ENCODE measurements at places on chromosomes 3 and 15.
A peak's percentile ranks its signal among the peaks of the same experiment; 100 is the strongest.

GRCh38 chr15:41850482-41851166 lies 12.0 kb downstream of the PLA2G4B start:
- DNase-seq = no peak

DNA sequence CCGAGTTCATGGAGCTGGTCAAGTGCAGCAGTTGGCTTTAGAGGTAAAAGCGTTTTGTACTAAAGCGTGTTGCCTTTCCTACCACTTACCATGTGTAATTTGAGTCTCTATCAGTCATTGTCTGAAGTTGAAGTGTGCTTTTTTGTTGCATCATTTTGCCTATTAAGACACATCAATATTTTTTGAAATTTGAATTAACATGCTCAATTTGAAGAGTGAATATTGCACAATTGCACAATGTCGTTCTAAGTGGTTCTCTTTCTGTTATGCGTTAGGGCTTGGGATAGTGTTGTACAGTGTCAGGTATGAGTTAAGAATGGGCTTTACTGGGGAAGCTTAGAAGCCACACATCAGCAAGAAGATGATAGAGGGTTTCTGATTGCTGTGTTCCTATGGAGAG lies 84.0 kb upstream of the ACKR4 start:
- DNase-seq = no peak

GRCh38 chr3:160224811-160225175 lies 429 bp upstream of the C3orf80 start:
- no peak for DNase-seq

DNA sequence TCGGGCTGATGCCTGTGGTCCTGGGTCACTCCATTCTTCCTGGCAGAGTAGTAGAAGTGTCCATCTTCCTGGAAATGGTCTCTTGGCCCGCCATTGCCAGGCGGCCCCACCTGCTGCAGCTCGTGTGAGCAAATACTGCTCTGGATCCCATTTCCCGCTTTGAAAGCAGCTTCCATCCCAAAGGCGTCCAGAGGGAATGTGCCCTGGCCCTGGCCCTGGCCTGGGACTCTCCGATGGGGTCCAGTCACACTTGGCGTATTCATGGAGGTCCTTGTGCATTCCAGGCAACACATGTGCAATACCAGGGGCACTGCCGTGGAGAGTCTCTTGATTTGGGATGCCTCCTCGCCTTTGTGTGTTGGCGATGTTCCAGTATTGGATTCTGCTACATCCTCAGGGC lies 111.1 kb downstream of the SNRPN start:
- DNase-seq = no peak

DNA sequence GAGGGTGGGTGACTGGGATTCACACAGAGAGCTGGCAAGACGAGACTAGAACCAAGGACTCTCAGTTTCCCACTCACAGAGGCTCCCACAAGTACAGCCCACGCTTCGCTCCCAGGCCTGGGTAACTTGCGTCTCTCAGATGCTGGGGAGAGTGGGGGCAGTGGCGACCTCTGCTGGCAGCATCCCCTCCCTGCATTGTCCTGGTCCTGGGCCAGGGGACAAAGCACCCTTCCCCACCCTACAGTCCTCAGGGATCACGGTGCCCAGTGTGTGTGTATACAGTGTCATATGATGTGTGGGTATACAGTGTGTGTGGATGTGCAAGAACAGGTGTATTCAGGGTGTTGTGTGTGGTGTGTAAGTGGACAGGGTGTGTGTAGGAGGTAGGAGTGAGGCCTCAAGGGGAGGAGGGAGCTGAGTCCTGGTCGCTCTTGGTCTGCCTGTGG lies 12.8 kb downstream of the VILL start:
- peak; percentile 88 for DNase-seq

DNA sequence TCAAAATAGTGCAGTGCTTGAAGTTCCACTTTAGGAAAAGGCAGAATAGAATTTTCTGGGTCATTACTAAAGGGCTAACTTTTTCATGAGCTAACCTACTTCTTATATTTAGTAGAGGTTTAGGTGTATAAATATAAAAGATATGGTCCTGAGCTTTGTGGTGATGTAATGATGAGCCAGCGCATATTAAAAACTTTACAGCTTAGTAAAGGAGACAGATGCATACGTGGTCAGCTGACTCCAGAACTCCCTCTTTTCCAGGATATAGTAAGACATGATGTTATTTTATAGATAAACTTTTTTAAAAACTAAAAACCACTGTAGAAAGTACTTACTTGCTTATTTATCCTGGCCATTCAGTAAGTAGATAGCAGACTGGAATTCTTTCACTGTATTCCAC lies 895.0 kb downstream of the CADM2 start:
- DNase-seq = no peak

DNA sequence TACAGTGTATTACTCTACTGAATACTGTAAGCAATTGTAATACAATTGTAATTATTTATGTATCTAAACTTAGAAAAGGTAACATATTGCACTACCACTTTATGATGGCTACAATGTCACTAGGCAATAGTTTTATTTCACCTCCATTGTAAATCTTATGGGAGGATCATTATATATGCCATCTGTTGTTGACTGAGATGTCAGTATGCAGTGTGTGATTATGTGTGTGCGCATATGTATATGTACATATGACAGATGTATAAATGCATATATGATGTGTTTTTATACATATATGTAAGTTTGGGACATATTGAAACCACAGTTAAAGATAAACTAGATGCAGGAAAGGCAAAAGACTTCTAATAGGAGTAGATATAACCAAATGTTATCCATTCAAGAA lies 8.5 kb downstream of the IGSF10 start:
- no peak for DNase-seq

GRCh38 chr3:125072301-125072700 lies 16.5 kb upstream of the HEG1 start:
- no peak for DNase-seq

- no peak for DNase-seq
These were observed 6.7 kb upstream of the ALCAM start for GRCh38 chr3:105360003-105360402.

DNA sequence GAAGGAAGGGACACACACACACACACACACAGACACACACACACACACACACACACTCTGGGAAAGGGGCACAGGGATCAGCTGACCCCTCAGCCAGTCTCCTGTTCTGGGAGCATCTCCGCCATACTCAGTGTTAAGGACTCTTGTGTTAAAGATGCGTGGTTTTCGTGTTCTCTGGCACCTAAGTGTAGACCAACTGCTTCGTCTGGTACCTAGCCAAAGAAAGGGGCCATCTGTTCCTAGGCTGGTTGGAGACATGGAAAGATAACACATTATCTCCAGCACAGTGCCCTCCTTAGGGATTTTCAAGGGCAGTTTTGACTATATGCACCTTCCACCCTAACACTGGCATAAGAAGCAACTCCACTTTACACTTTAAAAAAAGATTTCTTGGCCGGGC lies 65.1 kb downstream of the EPHB1 start:
- DNase-seq = no peak

DNA sequence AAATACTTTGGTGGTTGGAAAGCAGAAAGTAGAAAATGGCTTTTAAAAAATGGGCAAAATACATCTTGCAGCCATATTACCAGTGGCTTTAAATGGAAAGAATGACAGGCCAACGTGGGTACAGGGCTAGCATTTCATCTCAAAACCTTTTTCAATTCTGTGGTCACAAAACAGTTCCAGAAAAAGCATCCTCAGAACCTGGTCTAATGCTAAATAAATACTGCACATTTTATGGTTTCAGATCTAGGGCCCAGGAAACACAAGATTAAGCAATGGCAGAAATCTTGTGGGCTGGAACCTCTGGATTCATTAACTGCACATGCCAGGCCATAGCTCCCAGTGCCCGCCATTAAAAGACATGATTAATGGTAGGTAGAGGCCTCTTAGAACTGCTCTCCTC lies 470.2 kb upstream of the RASGRP1 start:
- no peak for DNase-seq

DNA sequence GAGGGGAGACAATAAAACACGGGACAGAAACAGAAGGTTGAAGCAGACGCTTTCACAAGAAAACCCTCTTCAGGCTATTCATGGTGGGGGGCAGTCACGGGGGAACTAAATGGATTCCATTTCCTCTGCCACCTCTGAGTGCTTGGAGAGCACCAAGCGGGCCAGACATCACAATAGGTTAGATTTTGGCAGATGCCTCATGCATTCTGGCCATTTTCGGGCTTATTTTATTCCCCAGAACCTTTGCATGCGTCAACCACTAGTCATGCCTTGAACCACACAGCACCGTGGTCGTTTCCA lies 82.2 kb downstream of the RORA start:
- DNase-seq = no peak

- DNase-seq = peak; percentile 91
These were observed at the start of gene STXBP5L for GRCh38 chr3:120908030-120908794. STXBP5L (plus strand) TSS chr3:120908205; CDS start chr3:120909579, 1,374 bp downstream.

- no peak for DNase-seq
These were observed 84.1 kb downstream of the ATG7 start for GRCh38 chr3:11356269-11356668.

GRCh38 chr3:156642750-156643728 lies 31.4 kb upstream of the TIPARP start:
- peak; percentile 60 for DNase-seq

DNA sequence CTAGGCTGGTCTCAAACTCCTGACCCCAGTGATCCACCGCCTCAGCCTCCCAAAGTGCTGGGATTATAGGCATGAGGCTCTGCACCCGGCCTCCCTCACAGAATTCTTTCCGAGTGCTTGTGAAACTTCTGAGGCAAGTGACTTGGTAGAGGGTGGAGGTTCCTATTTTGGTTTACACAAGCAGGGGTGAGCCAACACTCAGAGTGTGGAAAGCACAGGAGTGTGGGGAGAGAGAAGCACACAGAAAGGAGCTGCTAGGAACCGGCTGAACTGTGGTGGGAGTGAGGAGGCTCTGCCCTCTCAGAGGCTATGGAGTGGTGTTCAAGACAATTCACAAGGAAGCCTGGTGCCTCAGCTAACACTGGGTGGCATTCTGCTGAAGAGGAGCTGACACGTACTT lies 7.7 kb downstream of the CAPN3 start:
- DNase-seq = no peak

- DNase-seq = no peak
These were observed 841.3 kb downstream of the ROBO1 start for GRCh38 chr3:78926523-78926922.

GRCh38 chr3:45518376-45519135 lies 76.0 kb upstream of the LIMD1 start:
- no peak for DNase-seq

DNA sequence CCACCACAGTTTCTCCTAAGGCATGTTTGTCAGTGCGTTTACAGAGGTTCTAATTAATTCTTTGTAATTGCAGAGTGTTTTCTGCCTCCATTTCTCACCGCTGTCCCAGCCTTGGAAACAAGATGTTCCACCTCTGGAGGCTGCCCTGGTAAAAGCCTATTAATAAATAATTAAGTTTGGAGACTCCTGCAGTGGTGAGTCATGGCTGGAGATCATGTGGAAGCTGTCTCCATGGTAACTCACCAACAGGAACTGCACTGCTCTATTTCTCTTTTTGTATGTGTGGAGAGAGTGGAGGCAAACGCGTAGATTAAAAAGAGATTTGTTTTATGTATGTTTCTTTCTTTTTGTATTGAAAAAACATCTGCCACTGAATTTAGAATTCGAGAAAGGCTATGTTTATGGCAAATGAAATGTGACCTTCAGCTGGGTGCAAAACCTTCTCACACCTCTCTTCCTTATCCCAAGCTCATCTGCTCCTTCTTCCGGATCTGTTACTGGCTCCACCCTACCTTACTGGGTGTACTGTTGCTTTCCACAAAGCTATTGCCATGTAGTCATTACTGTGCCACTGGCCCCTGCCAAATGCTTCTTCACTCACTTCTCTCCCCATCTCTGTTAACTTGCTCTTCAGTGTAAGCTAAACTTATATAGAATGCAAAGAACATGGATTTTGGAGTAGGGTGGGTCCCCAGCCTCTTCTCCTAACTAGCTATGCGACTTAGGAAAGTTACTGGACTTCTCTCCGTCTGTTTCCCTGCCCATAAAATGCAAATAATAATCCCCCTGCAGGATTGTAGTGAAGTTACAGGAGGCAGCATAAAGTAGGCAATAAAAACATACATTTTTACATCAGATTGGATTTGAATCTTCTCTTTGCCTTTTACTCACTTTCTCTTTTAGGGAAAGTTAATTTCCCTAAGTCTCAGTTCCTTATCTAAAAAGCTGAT lies 778.5 kb downstream of the NTRK3 start:
- peak; percentile 78 for DNase-seq

DNA sequence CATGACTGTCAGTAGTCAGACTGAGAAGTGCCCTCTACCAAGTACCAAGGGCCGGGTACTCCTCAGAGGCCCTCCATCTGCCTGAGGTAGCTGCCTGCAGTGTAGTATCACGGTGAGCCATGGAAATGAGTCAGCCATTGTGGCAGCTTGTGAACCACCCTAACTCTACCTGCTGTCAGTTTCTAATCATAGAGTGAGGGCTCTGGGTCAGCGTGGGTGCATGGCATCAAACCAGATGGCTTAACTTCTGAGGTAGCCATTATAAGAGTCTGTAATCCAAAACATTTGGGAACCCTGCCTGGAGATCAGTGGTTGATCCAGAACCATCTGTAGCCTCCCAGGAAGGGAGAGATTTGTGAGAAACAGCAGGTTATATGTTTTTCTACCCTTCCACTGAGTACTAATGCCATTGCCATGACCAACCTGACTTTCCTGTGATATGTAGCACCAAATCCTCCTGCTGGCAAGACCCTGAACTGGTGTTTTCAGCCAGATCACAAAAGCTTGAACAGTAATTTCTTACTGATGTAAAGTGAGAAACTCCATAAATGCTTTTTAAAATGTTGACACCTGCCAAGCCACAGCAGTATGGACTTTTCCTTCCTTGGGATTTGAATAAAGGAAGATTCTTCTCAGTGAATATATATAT lies 38.9 kb downstream of the ABHD2 start:
- DNase-seq = no peak

GRCh38 chr3:182527745-182528144 lies 265.6 kb upstream of the ATP11B start:
- no peak for DNase-seq

DNA sequence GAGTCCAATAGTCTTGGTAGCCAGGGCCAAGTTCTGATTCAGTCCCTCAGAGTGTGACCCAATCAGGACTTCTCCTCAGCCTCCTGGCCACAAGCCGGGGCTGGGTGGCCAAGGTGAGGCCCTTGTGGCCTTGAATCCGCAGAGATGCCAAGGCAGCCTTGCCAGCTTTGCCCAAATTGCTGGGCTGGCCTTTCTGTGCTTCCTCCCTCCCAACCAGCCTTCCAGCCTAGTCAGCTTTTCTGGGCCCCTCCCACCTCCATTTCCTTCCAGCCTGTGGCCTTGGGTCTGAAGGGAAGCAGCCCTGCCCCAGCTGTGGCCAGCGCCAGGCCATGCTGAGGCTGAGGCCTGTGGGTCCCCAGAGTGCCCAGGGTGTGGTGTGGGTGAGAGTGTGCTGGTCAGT lies 34.3 kb upstream of the ANKDD1A start:
- DNase-seq = peak; percentile 84

Measured in Ammon's horn (tissue), 1 donor.